ENCODE measurements at places on chromosomes 13 and 19.

DNA sequence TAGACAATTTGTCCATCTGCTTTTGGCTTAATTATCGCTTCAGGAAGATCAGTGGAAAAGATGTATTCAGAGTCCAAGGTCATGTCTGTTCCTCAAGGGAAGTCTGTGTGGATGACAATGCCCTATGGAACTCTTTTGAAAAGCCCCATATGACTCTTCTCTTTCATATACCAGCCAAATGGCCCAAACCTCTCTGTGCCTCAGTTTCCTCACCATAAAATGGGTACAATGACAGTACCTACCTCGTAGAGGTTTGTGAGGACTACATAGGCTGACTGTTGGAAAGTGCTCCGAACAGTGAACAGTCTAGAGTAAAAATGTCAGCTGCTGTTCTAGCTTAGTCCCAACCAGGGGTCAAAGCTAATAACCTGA, 104.6 kb downstream of the COL4A2 start:
- no peaks in the 10 kb centered on the region for H3K36me3 ChIP-seq
- H3K27ac ChIP-seq: peak overlapping the region; percentile 78
- no peak overlapping the region for H3K4me3 ChIP-seq
- H3K4me1 ChIP-seq: peaks cover 82% of the 10 kb centered on the region
- DNase-seq: no peak
- no peaks in the 10 kb centered on the region for H3K27me3 ChIP-seq

DNA sequence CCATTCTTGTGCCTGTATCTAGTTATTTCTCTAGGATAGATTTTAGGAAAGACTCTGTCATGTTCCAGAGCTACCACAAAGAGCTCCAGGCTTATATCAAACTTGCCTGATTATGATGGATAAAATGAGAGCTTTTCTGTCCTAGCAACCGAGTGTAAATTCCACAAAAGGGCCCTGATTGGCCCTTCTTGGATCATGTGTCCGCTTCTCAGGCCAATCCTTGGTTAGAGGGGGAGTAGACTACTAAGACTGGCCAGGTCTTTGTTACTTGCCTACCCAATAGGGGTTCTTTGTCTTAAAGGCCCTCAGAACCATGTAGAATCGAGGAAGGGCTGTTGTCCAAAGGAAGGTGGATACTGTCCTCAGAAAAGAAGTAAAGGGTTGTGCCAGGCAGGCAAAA, 2.4 kb downstream of the DHX34 start:
- H3K4me1 ChIP-seq: peaks cover 7% of the 10 kb centered on the region
- H3K27me3 ChIP-seq: no peaks in the 10 kb centered on the region

- no peak overlapping the region for H3K4me3 ChIP-seq
- no peaks in the 10 kb centered on the region for H3K4me1 ChIP-seq
- H3K27me3 ChIP-seq: no peaks in the 10 kb centered on the region
- DNase-seq: no peak
Observed at GRCh38 chr13:90385781-90386489, 961.6 kb upstream of the MIR17HG start.

DNA sequence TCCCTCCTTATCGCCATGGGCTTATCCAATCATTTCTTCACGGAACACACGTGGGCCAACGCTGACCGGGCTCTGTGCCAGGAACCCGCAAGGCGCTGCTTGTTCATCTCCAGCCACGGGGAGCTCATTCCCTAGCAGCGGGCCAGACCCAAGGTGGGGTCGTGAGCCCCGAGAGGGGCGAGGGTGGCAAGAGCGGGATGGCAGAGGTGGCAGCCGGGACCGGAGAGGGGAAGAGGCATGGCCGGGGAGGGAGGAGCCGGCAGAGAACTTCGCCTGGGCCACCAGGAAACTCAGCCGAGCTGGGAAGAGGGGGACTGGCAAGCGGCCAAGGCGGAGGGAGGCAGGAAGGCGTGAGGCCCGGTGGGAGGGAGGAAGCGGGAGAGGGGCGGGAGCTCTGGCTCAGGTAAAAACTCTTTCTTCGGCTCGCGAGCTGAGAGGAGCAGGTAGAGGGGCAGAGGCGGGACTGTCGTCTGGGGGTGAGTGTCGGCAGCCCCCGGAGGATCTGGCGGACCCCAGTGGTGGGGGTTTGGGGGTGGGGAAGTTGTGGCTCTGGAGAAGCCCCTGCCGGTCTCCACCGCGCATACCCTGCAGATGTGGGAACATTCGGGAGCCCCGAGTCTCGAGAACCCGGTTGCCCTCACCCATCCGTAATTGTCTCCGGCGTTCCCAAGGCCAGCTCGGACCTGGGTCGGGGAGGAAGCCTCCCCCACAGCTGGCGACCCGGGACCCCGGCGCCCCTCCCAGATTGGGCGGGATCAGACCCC, at the start of gene B3GNT3:
Gene B3GNT3, plus strand, starts transcription at position 408 of the 764 bp plus-strand sequence. CDS start 12,670 bp downstream, outside the sequence.
- H3K27me3 ChIP-seq: peaks cover 10% of the 10 kb centered on the region
- no peak within 1 kb of the TSS for H3K27ac ChIP-seq
- DNase-seq: no peak
- H3K4me3 ChIP-seq: no peak within 1 kb of the TSS
- peaks cover 12% of the 10 kb centered on the region for H3K4me1 ChIP-seq
- no peaks in the 10 kb centered on the region for H3K36me3 ChIP-seq

GRCh38 chr19:12872255-12872654, 9.0 kb downstream of the DNASE2 start:
- H3K4me1 ChIP-seq: no peaks in the 10 kb centered on the region
- H3K27ac ChIP-seq: no peak overlapping the region
- H3K36me3 ChIP-seq: no peaks in the 10 kb centered on the region
- H3K4me3 ChIP-seq: no peak overlapping the region
- DNase-seq: no peak

DNA sequence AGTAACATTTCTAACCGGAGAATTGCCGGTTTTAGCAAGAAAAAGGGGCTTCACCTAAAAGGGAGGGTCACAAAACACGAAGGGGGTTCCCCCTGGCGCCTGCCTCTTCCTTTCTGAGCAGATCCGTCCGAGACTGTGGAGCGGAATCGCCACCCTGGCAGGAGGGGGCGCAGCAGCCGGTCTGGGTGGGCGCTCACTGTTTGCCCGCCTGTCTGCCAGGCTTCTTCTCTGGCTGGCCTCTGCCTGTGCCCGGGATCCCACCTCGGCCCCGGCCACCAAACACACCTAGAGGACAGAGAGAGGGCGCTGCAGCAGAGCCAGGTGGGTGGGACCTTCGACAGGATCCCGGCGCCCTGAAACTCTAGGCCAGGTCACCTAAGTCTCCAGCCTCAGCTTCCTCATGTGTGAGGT, 15.6 kb downstream of the LSM4 start:
- H3K36me3 ChIP-seq: peaks cover 3% of the 10 kb centered on the region
- no peaks in the 10 kb centered on the region for H3K27me3 ChIP-seq
- H3K27ac ChIP-seq: peak overlapping the region; percentile 65
- DNase-seq: no peak
- H3K4me1 ChIP-seq: peaks cover 58% of the 10 kb centered on the region

DNA sequence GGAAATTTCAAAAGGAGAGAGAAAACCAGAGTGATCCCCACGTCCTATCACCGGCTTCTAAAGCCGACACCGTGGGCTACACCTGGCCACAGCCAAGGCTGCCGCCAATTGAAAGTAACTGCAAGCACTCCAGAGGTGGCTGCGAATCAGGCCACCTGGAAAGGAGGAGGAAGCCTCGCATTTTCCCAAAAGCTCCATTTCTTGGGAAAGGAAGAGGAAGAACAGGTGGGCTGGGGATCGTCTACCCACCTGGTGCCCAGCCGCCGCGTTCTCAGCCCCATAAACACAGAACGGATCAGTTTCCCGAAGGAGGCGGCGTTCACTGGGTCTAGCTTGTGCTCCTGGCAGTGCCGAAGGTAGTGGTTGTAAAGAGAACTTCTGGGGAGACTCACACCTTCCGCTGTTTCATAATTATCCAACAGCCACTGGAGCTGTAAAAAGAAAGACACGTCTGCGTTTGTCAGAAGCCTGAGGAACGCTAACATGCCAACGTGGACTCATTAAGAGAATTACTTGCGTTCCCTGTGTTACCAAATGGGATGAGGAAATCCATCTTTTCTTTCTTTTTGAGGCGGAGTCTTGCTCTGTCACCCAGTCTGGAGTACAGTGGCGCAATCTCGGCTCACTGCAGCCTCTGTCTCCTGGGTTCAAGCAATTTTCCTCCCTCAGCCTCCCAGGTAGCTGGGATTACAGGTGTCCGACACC, 38.1 kb upstream of the RANBP3 start:
- no peak overlapping the region for H3K4me3 ChIP-seq
- no peak overlapping the region for H3K27ac ChIP-seq
- DNase-seq: no peak
- H3K4me1 ChIP-seq: no peaks in the 10 kb centered on the region
- no peaks in the 10 kb centered on the region for H3K27me3 ChIP-seq

DNA sequence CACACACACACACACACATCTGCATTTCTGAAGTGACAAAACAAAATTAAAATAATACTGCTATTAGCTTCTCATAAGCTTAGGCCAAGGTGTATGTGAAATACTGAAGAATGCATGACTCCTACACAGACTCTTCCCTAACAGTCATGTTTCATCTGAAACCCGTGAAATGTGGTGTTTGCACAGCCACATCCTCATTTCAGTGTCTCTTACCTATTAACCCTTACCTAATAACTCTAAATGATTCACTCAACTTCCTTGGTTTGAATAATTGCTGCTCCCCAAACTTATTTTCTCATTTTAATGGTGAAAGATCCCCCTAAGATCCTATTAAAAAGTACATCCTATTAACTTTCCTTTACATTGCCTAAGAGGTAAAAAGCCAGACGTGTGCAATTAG, 117.6 kb downstream of the MIPEP start:
- H3K27ac ChIP-seq: no peak overlapping the region
- no peak overlapping the region for H3K4me3 ChIP-seq
- H3K4me1 ChIP-seq: no peaks in the 10 kb centered on the region

- peaks cover 3% of the 10 kb centered on the region for H3K4me1 ChIP-seq
- H3K27me3 ChIP-seq: no peaks in the 10 kb centered on the region
- no peak overlapping the region for H3K27ac ChIP-seq
Observed at GRCh38 chr19:6521718-6522646, 8.8 kb upstream of the TNFSF9 start.

GRCh38 chr13:40333226-40333625, 333.2 kb downstream of the FOXO1 start:
- H3K36me3 ChIP-seq: no peaks in the 10 kb centered on the region
- no peaks in the 10 kb centered on the region for H3K27me3 ChIP-seq
- no peaks in the 10 kb centered on the region for H3K4me1 ChIP-seq
- H3K27ac ChIP-seq: no peak overlapping the region
- no peak overlapping the region for H3K4me3 ChIP-seq

DNA sequence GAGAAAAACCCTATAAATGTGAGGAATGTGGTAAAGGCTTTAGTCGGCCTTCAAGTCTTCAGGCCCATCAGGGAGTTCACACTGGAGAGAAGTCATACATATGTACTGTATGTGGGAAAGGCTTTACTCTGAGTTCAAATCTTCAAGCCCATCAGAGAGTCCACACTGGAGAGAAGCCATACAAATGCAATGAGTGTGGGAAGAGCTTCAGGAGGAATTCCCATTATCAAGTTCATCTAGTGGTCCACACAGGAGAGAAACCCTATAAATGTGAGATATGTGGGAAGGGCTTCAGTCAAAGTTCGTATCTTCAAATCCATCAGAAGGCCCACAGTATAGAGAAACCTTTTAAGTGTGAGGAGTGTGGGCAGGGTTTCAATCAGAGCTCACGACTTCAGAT, 11.7 kb downstream of the ZNF226 start:
- no peaks in the 10 kb centered on the region for H3K4me1 ChIP-seq
- DNase-seq: no peak
- H3K36me3 ChIP-seq: peaks cover 53% of the 10 kb centered on the region

DNA sequence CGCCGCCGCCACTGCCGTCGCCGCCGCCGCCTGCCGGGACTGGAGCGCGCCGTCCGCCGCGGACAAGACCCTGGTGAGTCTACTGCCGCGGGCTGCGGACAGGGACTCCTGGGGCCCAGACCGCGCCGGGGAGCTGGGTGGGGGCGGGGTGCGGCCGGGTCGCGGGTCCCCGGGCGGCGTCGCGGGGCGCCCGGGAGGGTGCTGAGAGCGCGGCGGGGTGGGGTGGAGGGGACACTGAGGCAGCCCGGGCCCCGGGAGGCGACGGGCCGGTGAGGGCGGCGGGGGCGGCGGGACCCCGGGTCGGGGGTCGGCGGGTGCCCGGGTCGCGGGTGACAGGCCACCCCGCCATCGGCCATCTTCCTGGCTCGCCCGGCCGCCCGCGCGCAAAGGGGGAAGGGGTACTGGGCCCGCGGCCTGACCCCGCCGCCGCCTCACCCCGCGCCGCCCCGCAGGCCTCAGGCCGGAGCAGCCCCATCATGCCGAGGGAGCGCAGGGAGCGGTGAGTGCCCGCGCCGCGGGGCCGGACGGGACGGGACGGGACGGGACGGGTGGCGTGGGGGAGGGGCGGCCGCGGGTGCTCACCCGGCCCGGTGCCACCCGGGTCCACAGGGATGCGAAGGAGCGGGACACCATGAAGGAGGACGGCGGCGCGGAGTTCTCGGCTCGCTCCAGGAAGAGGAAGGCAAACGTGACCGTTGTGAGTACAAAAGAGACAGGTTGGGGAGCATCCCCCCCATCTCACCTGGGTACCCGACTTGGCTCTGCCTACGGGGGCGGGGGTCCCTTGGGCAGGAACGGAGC, 489 bp downstream of the CCNE1 start:
- H3K27ac ChIP-seq: no peak overlapping the region
- H3K4me3 ChIP-seq: no peak overlapping the region
- H3K36me3 ChIP-seq: no peaks in the 10 kb centered on the region

DNA sequence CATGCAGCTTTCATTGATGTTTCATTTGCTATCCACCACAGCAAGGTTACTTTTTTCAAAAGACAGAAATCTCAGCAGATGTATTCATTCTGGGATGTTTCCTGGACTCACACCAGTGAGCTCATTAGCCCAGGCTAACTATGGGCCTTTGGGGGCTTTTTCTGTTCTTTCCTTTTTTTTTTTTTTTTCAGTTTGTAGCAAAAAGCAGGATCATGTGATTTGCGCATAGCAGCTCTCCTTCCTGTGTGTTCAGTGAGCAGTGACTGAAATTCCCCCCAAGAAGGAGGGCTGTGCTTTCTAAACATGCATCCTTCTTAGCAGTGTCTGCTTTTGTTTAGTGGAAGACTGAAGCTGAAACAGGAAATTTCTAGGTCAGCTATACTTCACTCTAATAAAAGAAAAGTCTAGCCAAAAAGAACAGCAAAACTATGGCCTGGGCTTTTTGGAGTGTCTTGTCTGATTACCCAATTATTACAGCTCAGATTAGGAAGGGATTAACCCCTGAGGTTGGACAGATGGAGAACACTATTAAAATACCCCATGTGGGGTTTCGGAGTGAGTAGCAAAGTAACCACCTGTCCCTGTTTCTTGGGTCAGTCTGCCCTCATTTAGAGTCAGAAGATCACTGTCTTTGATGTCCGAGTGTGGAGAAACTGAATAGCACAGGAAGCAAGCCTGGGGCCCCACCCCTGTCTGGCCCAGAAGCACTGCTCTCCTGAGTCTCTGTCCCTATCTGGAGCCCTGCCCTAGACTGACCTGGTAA, 8.9 kb upstream of the AMER2 start:
- H3K27ac ChIP-seq: no peak overlapping the region
- H3K4me3 ChIP-seq: no peak overlapping the region
- DNase-seq: no peak
- H3K4me1 ChIP-seq: no peaks in the 10 kb centered on the region
- no peaks in the 10 kb centered on the region for H3K27me3 ChIP-seq
- H3K36me3 ChIP-seq: no peaks in the 10 kb centered on the region
